ENCODE measurements at places on chromosomes 1 and 21.
A peak's percentile ranks its signal among the peaks of the same experiment; 100 is the strongest.

- no peak for DNase-seq
These were observed 69.2 kb upstream of the KIF26B start for GRCh38 chr1:245085508-245086095.

GRCh38 chr1:81998165-81998564 lies 197.4 kb downstream of the ADGRL2 start:
- no peak for DNase-seq

DNA sequence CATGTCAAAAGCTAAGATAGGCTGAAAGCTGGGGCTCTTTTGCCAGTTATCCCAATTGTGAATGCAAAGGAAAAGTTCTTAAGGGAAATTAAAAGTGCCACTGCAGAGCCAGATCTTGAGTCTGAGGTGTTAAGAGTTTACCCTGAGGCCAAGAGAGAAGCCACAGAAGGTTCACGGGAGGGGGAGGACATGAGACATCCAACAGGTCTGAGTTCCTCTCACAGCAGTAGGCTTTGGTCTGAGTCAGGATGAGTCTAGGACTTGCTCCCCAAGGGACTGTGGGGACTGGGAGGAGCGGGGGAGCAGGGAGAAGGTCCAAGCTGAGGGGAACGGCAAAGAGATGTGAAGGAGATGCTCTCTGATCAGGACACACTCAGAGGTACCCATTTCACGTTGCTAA lies 411.2 kb upstream of the CAMK1G start:
- DNase-seq = no peak

GRCh38 chr1:189992856-189993255 lies 484.8 kb downstream of the BRINP3 start:
- no peak for DNase-seq

- no peak for DNase-seq
These were observed 138.1 kb upstream of the IRF2BP2 start for GRCh38 chr1:234748066-234748465.

DNA sequence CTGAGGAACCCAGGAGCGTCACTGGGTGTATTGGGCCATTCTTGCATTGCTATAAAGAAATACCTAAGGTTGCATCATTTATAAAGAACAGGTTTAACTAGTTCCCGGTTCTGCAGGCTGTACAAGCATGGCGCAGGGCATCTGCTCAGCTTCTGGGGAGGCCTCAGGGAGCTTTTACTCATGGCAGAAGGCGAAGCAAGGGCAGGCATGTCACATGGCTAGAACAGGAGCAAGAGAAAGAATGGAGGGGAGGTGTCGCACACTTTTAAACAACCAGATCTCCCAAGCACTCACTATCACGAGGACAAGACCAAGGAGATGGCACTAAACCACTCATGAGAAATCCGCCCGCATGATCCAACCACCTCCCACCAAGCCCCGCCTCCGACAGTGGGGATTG lies 65.2 kb downstream of the PSMG1 start:
- peak; percentile 3 for DNase-seq

DNA sequence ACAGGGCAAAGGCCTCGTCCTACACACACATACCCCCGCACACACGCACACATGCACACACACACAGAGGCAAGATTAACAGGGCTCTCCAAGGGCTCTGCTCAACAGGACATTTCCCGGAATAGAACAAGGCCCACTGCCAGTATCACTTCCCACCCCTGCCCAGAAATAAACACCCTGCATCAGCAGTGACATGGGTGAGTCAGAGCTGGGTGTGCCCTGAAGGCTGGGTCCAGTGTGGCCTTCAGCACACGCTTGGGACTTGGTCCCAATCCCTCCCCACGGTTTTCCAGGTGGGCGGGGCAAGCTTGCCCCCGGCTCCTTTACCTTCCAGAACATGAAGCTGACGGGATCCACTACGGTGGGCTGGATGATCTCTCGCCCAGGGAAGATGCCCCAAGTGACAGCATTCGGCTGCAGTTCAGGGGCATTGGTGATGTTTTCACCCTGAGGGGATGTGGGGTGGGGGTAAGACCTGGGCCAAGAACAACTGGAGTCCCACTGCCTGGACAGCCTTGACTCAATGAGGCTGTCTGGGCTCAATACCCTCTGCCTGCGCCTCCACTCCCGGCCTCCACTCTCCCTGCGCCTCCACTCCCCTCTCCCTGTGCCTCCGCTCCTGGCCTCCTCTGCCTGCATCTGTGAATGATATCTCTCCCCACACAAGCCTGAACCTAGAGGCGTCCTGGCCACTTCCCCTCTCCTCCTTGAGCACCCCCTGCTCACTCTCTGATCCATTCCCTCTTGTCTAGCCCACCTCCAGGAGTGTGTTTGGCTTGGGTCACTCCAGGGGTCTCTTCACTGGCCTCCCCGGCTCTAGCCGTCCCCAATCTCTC lies 14.7 kb downstream of the MTHFR start:
- peak; percentile 80 for DNase-seq

- no peak for DNase-seq
These were observed 200.0 kb downstream of the KCNK2 start for GRCh38 chr1:215282557-215282956.

DNA sequence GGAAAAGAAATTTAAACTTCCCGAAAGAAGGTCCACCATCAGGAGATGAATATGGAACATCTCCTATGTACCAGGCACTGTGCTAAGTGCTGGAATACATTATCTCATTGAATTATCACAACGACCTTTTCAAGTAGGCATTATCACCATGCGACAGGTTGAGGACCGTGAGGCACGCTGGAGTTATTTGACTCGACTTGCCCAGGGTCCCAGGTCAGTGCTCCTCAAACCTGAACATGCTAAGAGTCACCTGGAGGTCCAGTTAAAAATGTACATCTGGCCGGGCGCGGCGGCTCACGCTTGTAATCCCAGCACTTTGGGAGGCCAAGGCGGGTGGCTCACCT lies 15.9 kb upstream of the AGTRAP start:
- no peak for DNase-seq

DNA sequence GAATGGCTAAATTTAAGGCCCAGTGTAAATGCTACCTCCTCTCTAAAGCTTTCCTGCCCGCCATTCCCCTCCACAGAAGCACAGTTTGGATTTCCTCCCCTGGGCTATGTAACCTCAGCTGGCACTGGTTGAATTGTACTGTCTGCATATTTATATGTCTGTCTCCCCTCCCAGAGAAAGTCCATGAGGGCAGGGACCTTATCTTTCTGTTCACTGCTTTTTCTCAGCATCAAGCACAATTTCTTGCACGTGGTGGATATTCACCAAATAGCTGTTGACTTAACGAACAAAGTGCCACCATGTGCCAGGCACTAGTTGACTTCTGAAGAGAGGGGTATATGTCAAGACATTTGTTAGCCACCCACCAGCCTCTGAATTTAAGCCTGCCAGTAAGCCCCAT lies 9.5 kb upstream of the PDIK1L start:
- no peak for DNase-seq

GRCh38 chr1:85597709-85598108 lies 17.1 kb downstream of the CCN1 start:
- no peak for DNase-seq

- DNase-seq = peak; percentile 49
These were observed 70.4 kb downstream of the CACHD1 start for GRCh38 chr1:64540265-64540791.

DNA sequence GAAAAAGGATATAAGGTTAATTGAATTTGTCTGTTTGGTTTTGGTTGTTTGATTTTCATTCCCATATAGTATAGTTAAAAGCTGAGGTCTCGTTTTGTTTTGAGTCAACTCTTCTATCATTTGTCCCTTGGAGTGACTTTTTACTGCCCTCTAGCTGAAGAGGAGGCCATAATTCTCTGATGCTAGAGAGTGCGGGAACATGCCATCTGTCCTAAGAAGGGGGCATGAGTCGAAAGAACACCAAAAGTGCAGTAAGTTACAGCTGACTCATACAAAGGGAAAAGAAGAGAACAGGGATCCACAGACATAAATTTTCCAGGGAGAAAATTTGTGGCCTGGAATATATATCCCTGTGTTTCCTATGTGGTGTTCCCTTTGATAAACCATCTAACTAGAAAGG lies 4.1 kb downstream of the KRTAP21-3 start:
- no peak for DNase-seq

DNA sequence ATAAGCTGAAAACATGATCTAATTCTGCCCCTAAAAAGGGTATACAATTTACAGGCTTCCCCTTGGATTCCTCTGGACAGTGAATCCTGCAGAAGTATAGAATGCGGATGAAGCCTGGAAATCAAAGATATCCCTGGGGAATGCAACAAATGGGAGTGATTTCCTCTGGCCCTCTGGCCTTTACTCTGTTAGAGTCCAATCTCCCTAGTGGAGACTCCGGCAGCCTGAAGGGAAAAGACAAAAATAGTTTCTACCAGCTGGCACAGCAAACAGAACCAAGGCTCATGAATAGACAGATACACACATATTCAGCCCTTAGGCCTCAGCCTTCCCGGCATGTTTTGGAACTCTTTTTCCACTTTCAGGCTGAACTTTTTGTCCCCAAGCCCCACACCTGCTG lies 3.9 kb upstream of the LRRC52 start:
- DNase-seq = no peak

GRCh38 chr1:50497007-50497406 lies 73.8 kb upstream of the DMRTA2 start:
- DNase-seq = no peak

DNA sequence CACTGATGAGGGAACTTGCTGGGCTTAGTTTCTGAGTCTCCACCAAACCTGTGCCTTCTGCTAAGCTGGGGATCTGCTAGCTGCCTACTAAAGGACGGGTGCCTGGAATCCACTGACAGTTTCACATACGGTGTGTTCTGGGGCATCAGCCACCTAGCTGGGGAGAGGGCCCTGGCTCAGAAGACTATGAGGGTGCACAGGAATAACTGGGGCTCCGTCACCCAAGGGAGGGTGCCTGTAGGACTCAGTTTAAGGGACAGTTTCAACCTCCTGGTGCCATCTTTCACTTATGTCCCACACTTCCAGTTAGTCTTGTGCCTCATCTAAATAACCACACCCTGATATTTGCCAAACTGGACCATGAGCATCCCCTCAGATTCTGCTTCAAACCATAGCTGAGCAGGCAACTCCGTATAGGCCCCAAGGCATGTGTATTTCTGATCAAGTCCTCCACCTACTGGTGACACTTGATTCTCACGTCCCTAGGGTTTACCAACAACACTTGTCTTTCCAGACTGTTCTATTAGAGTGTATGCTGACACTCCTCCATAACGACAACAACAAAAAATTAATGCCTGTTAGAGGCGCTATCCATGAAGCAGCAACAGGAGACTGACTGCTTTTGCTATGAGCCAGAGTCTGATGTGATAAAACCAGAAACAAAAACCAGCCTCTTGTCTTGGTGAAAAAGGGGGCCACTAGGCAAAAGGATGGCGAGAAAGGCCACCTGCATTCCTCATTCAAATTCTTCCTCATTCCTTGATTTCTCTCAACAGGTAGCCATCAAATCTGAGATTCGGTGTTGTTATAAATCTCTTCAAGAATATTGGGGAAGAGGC lies 55.0 kb upstream of the PAXBP1 start:
- peak; percentile 27 for DNase-seq

GRCh38 chr1:226497991-226498639 lies 50.4 kb upstream of the STUM start:
- no peak for DNase-seq

GRCh38 chr1:165494949-165495857 lies 48.6 kb upstream of the LRRC52 start:
- no peak for DNase-seq

GRCh38 chr21:46091118-46091517 lies 6.8 kb upstream of the COL6A2 start:
- DNase-seq = no peak

DNA sequence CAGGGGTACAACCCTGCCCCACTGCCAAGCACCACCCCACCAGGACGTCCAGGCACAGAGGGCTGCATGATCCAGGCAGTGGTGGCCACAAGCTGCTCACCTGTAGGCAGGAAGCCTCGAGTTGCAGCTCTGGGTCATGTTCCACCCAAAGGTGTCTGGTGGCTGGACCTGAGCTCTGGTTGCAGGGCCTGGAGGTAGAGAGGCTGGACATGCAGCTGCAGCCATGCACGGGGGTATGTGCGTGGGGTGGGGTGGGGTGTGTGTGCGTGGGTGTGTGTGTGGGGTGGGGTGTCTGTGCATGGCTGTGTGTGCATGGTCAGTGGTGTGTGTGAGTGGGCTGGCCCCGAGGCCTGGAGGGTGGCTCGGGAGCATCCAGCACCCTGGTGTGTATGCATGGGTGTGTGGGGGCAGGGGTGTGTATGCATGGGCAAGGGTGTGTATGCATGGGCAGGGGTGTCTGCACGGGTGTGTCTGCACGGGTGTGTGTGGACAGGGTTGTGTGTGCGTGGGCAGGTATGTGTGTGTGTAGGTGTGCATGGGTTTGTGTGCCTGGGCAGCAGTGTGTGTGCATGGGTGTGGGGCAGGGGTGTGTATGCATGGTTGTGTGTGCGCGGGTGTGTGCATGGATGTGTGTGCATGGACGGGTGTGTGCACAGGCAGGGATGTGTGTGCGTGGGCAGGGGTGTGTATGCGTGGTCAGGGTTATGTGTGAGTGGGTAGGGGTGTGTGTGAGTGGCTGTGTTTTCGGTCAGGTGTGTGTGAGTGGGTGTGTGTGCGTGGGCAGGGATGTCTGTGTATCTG lies 15.6 kb downstream of the ARHGEF16 start:
- DNase-seq = no peak

DNA sequence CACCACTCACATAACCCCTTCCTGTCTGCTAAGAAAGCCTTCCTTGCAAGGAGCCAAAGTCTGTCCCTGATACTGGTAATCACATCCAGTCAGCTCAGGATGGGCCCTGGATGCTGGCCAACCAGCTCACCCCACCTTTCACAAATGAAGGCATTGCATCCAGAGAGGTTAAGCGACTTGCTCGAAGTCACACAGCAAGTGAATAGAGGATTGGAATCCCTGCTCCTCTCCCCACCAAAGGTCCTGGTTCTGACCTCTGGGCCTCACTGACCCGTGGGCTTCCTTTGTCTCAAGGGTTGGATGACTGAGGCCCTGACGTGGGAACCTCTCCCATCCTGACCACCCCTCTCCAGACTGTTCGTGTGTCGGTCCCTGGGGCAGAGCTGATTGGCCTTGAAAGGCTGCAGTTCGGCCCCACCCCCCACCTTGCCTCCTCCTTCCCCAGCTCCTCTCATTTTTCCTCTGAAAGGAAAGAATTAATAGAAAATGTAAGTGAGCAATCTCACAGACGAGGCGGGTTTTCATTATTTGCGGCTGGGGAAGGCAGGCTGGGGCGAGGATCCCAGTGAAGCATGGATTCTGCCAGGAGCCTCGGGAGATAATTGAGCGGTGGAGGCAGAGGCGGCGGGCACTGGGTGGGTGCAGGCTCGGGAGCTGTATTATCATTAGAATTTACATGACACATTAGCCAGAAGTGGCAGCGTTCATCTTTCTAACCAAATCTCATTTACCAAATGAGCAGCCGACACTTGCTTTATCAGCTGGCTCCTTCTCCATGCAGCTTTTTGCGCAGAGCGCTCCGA lies 101.5 kb upstream of the CSF3R start:
- no peak for DNase-seq

DNA sequence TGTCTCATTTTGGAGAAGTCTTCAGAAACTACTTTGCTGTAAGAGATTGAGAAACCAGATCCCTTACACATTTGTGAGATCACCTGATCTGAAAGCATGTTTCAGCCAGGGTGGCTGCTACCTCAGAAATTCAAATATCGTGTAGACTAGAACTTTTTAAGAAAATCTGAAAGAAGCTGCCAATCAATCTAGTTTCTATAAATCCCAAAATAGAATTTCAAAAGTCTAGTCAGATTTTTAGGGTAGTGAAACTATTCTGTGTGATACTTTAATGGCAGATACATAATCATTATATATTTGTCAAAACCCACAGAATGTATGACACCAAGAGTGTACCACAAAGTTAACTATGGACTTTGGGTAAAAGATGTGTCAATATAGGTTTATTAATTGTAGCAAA lies 79.9 kb upstream of the PLPPR5 start:
- DNase-seq = no peak
